ENCODE measurements at places on chromosomes 2 and 18.
A peak's percentile ranks its signal among the peaks of the same experiment; 100 is the strongest.

DNA sequence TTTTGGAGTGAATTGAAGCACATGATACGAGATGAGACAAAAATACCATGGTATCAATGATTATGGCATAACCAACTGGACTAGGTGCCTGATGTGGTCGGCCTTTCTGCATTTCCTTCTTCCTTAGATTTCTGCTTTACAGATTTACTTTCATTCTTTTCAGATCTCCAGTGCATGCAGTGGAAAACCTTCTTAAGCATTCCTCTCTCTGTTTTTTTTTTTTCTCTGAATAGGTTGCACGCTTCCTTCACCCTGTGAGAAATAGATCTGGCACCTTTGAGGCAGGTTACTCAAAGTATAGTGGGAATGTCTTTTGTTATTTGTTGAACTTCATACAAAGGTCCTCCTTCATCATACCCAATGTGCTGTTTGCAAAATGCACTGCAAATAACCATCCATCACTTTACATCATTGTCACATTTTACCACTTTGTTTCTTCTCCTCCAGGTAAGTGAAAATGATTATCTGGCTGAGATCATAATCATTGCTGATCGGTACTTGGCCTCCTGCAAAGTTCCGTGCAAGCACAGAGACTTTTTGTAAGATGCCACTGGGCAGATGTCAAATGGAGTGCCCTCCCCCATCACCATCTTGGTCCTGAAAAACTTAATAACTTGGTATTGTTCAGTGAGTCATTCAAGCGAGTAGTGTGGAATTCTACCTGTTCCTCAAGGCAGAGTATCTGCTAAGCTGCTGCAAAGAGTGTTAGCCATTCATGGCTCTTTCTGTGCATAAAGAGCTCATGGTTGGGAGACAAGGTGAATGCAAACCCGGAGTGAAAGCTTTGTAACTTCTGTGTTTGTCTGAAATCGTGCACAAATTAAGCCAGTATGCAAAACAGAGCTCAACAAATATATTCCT lies 30.0 kb upstream of the KLHL14 start:
- DNase-seq, result peak; percentile 25

DNA sequence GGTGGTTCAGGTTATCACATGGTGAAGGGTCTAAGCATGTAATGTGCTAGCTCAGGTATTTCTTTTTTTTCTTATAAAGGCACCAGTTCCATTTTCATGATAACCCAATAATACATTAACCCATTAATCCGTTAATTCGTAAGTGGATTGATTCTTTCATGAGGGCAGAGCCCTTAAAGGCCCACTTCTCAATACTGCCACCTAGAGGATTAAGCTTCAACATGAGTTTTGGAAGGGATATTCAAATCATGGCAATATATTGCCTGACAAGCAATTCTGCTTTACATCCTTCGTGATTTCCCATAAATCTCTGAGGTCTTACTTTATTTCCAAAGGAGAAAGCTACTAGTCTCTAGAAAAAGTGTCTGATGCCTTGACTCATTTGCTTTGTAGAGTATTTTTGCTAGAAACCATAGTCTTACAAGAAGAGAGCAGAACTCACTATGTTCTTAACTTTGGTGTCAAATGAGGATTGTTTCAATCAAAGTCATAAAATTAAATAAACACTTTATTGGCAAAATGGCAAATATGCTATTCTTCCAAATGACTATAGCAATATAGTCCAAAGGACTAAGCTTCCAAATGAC lies 271.3 kb downstream of the KCNS3 start:
- peak; percentile 74 for DNase-seq

- peak; percentile 75 for DNase-seq
Observed at GRCh38 chr18:44826418-44827259, 146.0 kb downstream of the SETBP1 start.

DNA sequence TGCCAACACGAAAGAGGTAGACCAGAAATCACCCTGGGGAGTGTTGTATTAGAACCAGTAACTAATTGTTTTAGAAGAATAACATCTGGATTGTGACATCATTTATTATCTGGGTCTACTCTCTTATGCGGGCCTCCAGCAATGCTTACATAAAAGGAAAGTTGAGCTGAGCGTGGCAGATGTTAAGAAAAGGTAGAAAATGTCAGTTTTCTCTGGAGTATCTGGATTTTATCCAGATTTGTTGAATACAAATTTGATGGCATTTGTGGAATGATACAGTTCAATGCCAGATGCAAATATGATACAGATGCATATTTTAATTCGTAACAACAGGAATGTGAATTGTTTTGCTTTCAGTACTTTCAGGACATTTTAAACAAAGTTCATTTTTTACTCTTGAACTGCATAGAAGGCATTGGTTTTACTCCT lies 90.3 kb downstream of the PRPF40A start:
- no peak for DNase-seq

DNA sequence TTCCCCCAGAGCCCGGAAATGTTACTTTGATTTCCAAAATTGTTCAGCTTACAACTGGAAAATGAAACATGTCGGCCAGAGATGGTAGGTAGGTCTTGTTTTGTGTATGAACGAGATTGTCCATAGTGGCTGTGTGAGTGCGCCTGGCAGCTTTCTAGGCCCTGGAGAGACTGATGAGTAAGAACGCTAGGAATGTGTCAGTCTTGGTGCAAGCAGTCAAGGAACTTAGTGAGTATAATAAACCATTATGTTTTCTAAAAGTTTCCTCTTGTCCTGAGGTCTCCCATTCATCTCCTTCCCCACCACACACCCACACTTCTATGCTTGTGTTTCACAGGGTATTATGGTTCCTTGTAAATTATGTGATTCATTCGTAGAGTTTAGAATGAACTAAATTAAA lies 234.2 kb downstream of the CDH2 start:
- DNase-seq, result no peak

DNA sequence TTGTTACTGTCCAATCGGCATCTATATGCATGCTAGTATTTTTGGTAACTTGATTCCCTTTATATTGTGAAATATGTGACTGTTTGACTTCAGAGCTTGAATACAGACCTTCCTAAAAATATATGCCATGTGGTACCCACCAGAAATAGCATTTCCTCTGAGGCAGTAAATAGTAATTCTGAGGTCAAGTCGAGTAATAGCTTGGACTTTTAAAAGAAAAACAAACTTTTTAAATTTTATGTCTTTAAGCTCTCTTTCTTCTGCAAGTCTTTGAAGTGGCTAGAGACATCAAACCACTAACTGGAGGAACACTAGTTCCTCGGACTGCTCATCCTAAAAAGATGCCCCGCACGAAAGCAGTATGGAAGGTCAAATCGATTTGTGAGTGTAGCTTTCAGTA lies 396.8 kb upstream of the SLC14A2 start:
- DNase-seq, result no peak

GRCh38 chr18:32358075-32358474 lies 112.6 kb downstream of the GAREM1 start:
- DNase-seq, result peak; percentile 15

- DNase-seq, result no peak
Observed at GRCh38 chr2:235640926-235641723, 147.3 kb downstream of the AGAP1 start.

DNA sequence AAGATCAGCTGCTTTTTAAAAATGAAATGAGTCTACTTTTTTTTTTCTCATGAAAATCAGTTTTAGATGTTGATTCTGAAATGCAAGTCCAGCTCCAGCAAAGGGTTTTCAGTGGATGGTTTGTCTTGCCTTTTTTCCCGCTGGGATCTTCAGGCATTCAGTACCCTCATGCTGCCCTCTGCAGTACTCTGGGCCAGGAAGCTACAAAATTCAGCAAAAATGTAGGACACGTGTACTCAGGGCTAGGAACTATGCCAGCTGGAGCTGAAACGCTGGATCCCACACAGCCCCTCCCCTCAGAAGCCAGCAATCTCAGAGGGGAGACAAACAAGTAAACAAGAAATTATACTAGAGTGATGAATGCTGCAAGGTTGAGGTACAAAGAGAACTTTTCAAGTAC lies 97.3 kb downstream of the MMADHC start:
- no peak for DNase-seq

DNA sequence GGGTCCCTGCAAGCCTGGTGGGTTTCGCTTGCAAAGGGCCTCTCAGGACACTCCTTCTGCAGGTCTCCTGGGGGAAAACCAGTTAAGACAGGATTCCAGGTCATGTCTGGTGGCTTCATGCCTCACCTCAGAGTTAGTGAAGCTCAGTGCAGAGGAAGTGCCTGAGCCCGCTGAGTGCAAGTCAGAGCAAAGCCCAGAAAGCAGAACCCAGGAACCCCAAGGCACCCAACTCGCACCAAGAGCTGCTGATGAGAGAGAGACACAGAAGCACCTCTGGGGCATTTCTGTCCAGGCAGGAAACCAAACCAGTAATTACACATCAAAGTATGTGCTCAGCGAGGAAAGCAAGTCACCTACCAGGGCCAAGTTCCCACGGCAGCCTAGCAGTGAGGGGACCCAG lies 78.4 kb downstream of the ARHGEF4 start:
- DNase-seq, result no peak

GRCh38 chr2:28615706-28616105 lies 119.8 kb downstream of the PLB1 start:
- no peak for DNase-seq

DNA sequence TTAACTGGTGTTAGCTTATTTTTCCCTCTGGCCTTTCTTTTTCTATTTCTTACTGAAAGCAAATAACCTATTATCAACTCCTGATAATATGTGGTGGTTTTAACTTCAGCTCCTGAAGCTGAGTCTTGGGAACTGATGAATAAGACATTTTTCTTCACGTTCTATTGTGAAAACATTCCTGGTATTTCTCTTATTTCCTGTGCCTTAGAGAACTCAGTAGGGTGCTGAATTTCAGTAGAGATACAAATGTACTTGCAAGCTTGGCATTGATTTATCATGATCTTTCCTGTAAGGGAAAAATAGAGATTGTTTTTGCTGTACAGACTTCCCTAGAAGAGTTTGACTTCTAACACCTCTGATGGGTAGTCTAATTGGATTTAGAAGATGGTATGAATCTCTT lies 52.8 kb upstream of the DCC start:
- DNase-seq, result no peak

DNA sequence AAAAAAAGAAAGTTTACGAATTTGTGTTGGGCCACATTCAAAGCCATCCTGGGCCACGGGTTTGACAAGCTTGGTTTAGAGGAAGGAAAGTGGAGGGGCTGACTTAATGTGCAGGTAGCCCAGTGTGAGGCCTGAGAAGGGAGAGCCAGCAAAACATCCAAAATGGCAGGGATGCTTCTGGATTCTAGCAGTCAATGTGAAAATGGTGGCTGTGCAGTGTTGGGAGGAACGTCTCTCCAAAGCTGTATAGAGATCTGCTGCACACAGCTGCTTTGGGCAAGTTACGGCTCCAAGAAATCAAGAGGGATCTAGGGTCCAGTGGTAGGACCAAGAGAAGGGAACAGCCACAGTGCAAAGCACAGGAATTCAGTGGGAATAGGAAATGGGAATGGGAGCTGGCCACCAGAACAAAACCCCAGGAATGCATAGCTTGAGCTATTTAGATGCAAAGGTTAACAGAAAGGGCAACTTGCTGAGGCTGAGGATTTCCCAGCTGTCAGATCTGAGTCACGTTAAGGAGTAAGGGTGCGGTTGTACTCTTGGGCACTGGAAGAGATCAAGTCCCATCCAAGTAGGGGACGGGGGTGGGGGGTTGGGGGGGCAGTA lies 70.6 kb downstream of the B3GNT2 start:
- DNase-seq, result no peak

GRCh38 chr2:159968279-159968900 lies 94.0 kb downstream of the PLA2R1 start:
- DNase-seq, result peak; percentile 79

- DNase-seq, result peak; percentile 1
Observed at GRCh38 chr2:133158024-133158423, 410.2 kb downstream of the NCKAP5 start.

DNA sequence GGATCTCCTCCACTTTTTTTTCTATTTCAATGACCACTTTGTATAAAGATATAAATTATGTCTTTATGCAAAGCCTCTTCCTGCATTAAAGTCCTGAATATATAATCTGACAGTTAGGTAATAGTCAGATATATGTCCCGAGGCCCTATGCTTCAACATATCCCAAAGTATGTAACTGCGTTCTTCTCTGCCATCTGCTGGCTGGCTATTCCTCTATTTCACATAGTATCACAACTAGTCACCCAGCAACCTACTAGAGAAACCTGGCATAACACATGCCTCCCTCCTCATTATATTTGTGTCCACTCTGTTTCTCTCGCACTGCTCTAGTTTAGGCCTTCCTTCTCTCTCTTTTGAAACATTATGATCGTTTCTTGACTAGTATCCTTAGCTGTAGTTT lies 640.8 kb downstream of the DPP10 start:
- peak; percentile 69 for DNase-seq

GRCh38 chr2:196821195-196821594 lies 12.0 kb upstream of the C2orf66 start:
- no peak for DNase-seq

Measured in DMS53 (cell line).